Foreskin fibroblast (primary cell): ENCODE measurements at places on chromosomes 1 and 21.
A peak's percentile ranks its signal among the peaks of the same experiment; 100 is the strongest.

- no peak for DNase-seq
These were observed 50.3 kb upstream of the COA6 start for GRCh38 chr1:234322979-234323378.

DNA sequence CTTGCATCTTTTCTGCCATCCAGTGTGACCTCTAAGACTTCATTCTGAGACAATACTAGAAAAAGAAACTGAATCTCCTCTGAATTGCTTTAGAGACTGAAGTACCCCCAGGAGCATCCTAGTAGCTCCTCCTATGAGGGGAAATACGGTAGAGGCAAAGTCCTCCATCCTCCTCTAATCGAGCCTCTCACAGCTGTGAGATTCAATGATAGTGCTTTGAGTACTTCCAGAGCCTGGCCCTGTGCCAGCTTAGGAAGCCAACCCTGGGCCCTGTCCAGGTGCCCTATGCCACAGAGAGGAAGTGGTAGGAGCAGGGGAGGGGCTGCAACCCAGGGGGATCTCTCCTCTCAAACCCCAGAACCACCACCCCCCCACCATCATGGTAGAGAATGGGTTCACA is 10.7 kb downstream of the RORC start:
- DNase-seq: no peak

DNA sequence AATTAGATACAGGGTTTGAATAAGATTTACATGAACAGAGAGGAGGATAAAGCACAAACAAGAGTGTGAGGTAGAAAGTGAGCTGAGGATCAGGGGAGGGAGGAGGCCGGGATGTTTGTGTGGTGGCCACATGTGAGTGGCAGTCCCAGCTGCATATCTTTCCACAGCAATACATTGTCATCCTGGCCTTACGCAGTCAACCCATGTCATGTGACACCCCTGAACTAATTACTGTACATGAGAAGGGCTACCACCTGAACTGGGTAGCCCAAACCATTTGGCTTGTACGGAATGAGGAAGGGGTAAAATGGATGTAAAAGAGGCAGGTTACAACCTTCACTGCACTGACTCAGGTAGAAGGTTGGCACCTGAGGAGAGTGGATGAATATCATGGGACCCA is 4.2 kb downstream of the SLAMF7 start:
- DNase-seq: no peak

GRCh38 chr1:93715529-93716126 is 34.0 kb upstream of the BCAR3 start:
- no peak for DNase-seq

- DNase-seq: no peak
These were observed 39.8 kb upstream of the FHAD1 start for GRCh38 chr1:15207031-15207828.

- DNase-seq: no peak
These were observed 3.7 kb upstream of the FNDC7 start for GRCh38 chr1:108708691-108709660.

- DNase-seq: no peak
These were observed 53.1 kb upstream of the CD55 start for GRCh38 chr1:207268337-207268736.

- DNase-seq: no peak
These were observed 38.9 kb upstream of the HSD3B1 start for GRCh38 chr1:119467857-119468668.

- no peak for DNase-seq
These were observed 15.0 kb downstream of the DDX59 start for GRCh38 chr1:200654660-200655059.

- no peak for DNase-seq
These were observed 26.5 kb downstream of the TMEM63A start for GRCh38 chr1:225855503-225856300.

DNA sequence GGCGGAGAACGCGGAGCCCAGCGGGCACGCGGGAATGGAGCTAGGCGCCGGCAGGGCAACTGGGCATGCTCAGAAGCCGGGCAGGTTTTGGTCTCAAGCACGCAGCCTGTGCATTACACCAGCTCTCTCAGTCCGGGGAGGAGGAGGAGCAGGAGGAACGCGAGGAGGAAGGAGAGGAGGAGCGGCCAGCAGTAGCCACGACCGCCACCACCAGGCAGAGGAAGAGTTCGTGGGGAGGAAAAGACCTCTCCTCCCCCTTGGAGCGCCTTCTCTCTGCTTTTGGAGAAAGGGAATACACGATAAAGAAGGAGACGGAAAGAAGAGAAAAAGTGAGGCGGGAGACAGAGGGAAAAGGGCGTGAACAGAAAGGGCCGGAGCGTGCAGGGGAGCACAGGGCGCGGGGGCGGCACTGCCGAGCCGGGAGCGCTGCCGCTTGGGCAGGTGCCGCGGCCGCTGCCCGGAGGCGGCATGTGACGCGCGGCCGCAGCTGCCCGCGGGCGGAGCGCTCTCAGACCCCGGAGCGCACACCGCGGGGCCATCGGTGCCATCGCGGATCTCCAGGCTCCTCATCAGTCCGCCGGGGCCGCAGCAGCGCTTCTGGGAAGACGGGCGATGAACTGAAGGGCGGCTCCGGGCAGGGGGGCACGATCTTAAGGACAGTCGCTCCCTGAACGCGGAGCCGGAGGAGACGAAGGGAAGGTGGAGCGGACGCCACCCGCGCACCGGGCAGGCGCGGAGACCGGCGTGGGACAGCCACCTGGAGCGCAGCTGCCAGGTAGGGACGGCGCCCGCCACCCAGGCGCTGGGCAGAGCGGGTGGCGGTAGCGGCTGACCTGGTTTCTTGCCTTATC is at the start of gene CHRM3:
TSS of gene CHRM3 (plus strand) at position 116 of the 851 bp plus-strand sequence. CDS start 520,884 bp downstream, outside the sequence.
- DNase-seq: peak; percentile 41

DNA sequence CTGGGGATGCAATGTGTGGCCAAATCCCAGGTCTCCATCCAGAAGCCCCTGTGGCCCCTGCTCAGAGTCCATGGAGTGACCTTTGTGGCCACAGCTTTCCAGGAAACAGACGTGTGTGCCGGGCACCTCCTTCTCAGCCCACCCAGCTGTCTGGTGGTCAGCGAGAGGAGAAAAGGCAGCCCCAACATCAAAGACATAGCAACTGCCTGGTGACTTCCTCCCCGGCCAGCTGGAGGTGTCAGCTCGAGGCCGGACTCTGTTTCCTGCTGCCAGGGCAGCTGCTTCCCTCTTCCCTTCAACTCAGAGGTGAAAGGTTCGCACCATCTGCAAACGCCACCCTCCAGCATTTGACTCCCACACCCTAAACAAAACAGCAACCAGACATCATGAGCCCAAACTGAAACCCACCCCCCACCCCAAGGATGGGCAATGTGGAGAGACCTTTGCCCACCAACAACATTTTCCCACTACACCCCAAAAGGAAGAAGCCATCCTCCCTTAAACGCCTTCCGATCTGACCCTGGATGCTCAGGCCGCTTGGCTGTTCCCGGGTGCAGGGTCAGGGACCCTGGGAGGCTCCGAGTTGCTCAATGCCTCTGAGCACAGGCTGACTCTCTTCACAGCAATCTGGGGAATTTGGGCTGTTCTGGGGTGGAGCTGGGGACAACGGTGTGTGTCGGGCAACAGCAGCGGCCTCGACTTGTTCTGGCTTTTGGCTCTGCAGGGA is 162.3 kb downstream of the PSMG1 start:
- DNase-seq: peak; percentile 69

DNA sequence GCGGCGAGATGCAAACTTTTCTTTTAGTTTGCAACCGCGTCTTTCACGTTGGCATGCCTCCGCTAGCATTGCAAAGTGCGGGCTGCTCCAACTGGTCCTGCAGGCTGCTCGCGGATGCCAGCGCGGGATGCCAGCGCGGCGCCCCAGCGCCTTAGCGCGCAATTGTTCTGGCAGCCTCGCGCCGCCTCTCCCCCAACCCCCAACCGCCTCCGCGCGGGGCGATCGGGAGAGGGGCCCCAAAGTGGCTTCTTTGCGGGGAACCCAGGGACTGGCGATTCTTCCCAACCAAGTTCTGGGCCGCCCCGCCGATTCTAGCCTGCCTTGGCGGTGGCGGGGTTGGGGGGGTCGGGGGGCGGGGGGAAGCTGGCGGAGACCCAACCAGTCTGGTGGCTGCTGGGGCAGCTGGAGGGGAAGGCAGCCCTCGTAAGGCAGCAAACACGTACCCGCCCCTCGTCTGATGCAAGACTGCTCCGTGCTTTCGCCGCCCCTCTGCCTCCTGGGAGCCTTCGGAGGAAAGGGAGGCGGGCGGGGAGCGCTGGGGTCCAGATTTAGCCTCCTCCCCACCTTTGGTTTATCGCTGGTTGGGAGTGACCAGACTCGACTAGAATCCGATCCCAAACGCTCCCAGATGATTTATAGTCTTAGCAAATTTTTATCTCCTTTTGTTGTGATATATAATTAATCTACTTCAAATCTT is 756 bp downstream of the PHGDH start:
- peak; percentile 98 for DNase-seq

DNA sequence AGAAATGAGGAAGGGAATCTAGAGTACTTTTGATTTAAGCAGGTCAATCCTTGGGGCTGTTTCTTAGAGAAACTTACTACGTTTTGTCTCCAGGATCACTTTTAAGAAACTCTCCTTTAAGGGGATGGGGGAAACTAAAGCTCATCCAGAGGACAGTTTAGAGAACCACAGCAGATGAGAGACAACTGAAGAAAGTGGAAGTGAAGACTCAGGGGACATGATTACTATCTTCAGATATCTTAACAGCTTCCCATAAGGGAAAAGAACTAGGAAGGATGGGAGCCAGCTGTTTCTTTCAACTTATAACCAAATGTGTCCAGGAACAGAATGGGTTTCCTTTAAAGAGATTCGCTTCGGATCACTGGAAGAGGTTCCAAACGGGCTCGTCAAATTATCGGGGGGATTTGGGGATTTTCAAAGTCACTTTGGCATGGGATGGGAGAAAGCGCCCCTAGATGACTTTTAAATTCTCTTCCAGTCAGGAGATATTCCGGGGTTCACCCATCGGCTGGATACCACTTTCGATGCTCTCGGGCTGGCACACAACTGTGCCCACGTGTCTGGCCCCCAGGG is 1.2 kb downstream of the SCMH1 start:
- peak; percentile 7 for DNase-seq

DNA sequence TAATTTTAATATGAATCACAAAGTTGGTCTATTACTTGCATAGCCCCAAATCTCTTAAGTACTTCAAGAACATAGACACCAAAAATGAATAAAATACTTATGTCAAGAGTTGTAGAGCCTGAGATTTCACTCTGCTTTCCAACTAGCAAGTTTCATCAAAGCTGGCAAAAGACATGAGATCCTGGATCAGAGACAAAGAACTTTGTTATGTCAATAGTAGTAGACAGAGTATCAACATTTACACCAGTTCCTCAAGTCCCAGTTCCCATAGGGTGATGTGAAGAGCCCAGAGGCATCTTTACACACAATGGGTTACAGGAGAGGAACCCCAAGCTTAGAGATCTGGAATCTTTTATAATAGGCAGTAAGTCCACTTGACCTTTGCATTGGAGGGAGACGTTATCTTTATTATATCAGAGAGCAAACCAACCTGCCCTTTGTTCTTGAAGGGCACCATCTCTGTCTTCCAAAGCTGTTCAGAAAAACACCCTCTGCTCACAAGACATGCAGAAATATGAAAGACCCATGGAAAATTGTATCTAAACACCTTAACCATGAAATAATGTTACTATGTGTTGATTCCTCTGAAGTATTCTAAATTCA is 174.4 kb upstream of the GALNT2 start:
- DNase-seq: no peak

DNA sequence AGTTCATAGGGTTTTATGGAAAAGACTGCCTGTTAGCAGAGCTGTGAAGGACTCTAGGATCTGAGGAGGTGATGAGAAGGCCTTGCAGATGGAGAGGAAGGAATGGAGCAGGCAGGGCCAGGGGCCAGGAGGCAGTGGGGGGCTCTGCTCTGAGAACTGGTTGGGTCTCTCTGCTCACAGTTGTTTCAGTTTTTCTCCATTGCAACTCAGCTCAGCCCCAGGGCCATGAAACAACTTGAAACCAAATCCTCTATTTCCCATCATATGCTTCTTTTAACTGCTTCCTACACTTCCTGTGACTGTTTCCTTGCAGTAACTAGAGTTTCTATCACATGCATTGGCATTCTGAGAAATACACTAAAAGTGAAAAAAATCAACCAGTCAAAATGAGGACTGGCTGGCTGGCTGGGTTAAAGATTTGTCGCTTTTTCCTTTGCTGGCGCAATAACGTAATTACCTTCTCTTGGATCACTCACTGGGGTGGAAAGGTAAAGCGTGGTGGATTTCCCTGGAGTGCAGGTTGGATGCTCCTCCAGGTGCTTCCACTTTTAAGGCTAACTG is 172.0 kb downstream of the CDC7 start:
- DNase-seq: no peak

- no peak for DNase-seq
These were observed 388.1 kb upstream of the NR5A2 start for GRCh38 chr1:199639453-199639852.

- DNase-seq: no peak
These were observed 449.0 kb downstream of the MATN1 start for GRCh38 chr1:30274173-30274970.

GRCh38 chr1:214455479-214455878 is 95.9 kb downstream of the PTPN14 start:
- no peak for DNase-seq

GRCh38 chr1:46394872-46395465 is 852 bp downstream of the FAAH start:
- no peak for DNase-seq

GRCh38 chr21:25831300-25831960 is 96.7 kb downstream of the GABPA start:
- DNase-seq: peak; percentile 36

- no peak for DNase-seq
These were observed 25.6 kb upstream of the PRDM2 start for GRCh38 chr1:13674377-13674776.

DNA sequence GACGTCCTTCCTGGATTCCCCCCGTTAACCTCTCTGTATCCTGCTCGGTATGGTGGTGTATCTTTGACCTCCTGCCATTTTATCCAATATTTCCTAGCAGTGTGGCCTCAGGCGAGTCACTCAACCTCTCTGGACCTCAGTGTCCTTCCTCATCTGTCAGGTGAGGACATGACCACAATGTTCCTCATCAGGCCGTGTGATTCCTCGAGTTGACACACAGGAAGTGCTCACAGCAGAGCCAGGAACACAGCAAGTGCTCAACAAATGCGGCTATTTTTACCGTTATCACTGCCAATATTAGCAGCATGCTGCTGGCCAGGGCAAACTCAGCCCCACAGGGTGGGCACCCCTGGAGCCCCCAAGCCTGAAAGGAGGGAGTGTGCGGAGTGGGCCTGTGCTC is 450.2 kb downstream of the KIF26B start:
- DNase-seq: no peak

DNA sequence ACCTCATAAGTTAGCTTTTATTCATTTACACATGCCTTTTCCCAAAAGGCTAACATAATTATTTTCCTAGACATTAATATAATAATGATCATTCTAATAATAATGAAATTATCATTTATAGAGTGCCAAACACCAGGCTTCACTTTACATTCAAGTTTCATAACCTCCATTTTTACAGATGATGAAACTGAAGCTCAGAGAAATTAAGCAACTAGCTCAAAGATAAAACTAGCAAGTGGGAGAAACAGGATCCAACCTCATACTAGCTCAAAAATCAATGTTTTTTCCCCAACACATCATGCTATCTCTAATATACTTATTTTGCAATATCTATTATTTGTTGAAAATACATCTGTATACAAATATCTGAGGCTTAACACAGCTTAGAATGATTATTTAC is 14.0 kb downstream of the LPGAT1 start:
- no peak for DNase-seq
